Calu3 (cell line): ENCODE measurements at places on chromosomes 7 and 10.

DNA sequence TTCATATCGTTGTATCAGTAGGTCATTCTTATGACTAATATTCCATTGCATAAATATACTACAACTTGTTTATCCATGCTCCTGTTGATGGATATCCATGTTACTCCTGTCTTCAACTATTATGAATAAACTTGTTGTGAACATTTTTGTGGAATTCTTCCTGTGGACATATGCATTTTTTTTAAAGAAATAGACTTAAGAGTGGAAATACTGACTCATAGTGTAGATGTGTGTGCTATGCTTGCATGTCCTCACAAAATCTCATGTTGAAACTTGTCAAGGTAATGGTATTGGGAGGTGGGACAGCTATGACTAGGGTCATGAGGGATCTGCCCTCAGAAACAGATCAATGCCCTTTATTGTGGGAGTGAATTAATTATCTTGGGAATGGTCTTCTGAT, 240.5 kb upstream of the PRSS58 start:
- no peak for DNase-seq

- no peak for DNase-seq
These were observed 32.7 kb upstream of the LOXL4 start for GRCh38 chr10:98300526-98301229.

GRCh38 chr7:101820703-101821102, 3.3 kb downstream of the CUX1 start:
- DNase-seq: no peak

DNA sequence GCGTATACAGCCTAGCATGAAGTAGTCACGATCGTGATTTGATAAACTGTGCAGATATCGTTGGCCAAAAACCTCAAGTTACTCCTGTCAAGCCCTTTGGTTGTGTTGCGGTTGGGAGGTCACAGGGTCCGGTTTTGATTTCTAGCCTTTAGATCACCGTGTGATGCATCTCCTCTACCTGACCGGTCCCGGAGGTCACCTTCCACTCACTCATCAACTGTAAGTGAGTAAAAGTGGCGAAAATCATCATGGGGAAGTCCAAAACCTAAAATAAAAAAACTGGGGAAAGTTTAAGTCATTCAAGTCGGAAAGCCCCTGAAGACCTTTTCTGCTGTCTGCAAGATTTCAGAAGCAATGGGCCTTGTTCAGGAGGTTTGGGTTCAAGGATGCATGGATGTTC, 62.8 kb downstream of the ADARB2 start:
- DNase-seq: no peak

DNA sequence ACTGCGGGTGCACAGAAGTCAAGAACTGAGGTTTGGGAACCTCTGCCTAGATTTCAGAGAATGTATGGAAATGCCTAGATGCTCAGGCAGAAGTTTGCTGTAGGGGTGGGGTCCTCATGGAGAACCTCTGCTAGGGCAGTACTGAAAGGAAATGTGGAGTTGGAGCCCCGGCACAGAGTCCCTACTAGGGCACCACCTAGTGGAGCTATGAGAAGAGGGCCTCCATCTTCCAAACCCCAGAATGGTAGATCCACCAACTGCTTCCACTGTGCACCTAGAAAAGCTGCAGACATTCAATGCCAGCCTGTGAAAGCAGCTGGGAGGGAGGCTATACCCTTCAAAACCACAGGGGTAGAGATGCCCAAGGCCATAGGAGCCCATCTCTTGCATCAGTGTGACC, 1336.0 kb upstream of the CELF2 start:
- no peak for DNase-seq

DNA sequence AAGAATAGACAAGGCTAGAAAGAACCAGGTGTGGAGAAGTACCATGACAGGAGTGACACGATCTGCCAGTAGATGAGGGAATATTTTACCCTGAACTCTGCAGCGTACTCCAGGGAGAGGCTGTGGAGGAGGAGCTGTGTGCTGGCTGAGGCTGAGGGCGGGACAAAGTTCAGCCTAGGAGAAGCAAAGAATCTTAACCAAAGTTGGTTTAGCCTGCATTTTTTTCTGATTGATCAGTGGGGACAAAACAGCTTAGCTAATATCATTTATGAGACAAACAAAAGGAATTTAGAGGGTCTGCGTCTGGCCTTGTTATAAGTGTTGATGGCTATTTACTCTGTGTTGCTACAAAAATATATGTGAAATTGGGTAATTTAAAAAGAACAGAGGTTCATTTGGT, 5.2 kb upstream of the NPSR1 start:
- DNase-seq: peak; percentile 67

DNA sequence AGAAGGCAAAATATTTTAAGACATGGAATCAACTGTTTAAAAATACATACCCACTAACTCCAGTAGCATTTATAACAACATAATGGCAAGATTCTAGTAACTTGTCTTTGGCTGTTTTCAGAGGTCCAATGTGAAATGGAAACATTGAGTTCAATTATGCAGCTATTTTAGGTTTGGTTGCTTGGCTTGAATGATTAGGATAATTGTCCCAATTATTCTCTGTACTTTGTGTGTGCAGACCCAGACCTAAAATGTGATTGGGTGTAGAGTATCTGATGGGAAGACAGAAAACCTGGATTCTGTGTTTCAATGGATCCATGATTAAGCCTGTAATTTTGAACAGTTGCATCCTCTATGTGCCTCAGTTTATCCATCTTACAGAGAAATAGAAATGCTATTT, 392.7 kb upstream of the NFE2L3 start:
- DNase-seq: no peak

DNA sequence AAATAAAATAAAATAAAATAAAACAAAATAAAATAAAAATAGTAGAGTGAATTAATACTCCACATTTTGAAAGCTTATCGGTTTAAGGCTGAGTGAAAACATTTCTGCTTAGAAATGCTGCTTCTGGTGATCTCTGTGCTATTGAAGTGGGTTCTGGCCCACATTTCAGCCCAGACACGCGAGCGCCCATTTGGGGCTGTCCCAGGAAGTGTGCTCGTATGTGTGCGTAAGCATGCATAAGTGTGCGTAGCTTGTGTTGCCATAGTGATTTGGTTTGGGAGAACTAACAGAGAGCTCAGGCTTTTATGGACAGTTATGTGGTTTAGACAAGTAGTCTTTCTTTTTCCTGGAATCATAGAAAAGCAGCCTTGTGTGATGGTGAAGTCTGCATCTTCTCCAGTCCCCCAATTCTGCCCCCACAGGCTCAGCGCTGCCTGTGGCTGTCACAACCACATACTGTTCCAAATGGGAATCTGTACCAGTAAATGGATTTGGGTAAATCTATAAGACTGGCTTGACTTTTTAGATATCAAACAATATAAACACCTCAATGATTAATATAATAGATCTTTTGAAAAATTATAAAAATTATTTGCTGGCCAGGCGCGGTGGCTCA, 29.8 kb upstream of the PURB start:
- no peak for DNase-seq

- DNase-seq: no peak
These were observed 174.0 kb upstream of the TPK1 start for GRCh38 chr7:145009876-145010275.

DNA sequence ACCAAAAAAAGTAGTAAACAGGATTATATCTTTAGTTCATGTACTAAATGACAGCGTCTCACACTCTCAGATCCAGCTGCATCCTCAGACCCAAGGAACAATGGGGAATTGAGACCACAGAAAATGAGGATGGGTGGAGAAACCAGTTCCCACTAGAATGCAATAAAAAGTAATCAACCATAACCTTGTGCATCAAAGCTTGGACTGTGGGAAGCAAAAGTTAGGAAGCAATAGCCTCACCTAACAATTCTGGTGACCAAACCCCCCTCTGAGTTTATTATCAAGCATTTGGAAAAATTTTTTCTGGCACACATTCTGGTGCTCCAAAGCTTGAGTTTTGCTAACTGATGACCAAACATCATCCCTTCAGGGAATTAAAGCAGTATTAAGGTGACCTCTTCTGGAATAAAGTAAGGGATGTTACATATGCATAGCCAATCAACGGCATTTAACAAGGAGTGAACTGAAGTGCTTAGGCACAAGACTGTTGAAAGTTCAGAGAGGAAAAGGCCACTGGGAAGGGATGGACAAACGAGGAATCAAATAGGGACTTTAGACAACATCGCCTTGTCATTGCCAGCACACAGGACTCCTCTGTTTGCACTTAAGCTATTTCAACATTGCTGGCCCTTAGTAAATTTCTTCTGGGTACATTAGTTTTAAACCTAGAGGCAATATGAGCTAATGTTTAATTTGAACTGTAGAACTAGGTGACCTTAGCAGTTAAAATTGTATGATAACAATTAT, 1.2 kb upstream of the MAT1A start:
- DNase-seq: no peak

- DNase-seq: peak; percentile 67
These were observed 8.7 kb downstream of the ECD start for GRCh38 chr10:73159038-73159648.

DNA sequence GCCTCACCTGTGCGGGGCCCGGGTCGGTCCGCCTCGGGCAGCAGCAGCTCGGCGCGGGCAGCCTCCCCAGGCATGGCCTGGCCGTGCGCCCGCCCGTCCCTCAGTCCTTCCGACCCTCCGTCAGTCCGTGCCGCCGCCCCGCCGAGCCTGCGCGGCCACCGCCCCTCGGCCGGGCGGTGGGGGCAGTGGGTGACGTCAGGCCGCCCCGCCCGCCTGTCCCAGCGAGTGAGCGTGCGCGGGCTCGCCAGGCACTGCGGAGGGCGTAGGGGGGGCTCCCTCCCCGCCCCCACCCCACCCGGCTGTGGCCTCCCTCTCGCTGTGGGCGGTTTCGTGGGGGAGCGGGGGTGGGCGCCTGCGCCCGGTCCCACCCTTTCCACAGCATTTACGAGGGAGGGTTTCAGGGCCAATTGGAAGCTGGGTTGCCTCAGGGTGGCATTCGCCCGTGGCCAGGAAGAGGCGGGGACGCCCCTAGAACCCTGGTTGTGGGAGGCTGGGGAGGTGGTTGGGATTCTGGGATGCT, at the start of gene NACAD:
TSS of gene NACAD (minus strand) at position 149 of the 520 bp plus-strand sequence. CDS start at position 74, 75 bp downstream.
- DNase-seq: no peak
